ENCODE measurements at places on chromosomes 1 and 21.

GRCh38 chr1:220803401-220804201, 16.9 kb downstream of the MTARC1 start:
- DNase-seq, result peak; percentile 40

DNA sequence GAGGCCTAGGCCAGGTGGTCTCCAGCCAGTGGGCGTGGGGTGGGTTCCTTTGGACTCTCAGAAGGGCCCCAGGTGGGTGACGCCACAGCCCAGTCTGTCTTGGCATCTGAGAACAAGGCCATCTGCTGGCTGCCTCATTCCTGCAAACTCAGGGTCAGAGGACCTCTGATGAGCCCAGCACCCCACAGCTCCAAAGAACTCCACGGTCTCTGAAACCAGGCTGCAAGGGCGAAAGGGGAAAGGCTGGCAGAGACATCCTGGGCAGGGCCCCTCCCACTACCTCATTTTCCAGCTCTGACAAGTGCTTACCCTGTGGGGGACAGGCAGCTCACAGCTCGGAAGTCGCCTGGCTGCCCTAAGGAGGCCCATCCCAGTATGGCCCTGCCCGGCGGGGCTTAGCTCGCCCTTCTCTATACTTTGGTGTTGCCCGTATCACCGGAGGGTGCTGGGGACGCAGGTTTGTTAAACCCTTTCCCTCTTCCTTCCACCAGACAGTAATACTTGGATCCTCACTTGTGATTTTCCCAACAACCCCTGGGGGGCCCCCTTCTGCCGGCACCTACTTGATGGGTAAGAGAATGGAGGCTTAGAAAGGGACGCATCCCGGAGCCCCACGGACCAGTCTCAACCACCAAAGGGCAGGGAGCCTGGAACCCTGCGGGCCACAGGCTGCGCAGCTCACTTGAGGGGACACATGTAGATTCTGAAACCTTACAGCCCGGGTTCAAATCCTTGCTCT, 10.9 kb upstream of the EDN2 start:
- DNase-seq, result peak; percentile 42

GRCh38 chr1:27285274-27285660, 36.7 kb upstream of the TMEM222 start:
- DNase-seq, result no peak

DNA sequence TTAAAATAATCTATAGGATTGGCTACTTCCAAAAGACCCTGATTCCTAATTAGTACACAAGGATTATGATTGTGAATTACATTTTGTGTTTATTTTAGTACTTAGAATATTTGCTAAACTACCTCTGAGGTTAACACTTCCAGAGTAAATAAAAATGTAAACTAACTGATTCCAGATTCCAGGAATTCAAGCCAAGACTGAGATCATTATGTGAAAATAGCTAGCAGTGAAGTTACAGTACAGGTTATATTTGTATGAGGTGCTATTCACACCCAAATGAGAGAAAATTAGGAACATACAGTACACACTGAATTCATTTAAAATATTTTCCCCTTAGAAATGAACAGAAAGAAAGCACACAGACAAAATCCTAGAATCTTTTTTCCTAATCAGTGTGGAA, 28.8 kb downstream of the TTLL7 start:
- DNase-seq, result no peak

GRCh38 chr1:60425528-60425927, 352.0 kb upstream of the C1orf87 start:
- DNase-seq, result no peak

- peak; percentile 59 for DNase-seq
These were observed 105.5 kb downstream of the FASLG start for GRCh38 chr1:172764378-172764777.

- no peak for DNase-seq
These were observed 197.4 kb downstream of the FGGY start for GRCh38 chr1:59494145-59494833.

GRCh38 chr1:160997323-160998038, 23.5 kb downstream of the F11R start:
- DNase-seq, result peak; percentile 67

GRCh38 chr1:21239221-21239620, 51.0 kb downstream of the ECE1 start:
- no peak for DNase-seq

DNA sequence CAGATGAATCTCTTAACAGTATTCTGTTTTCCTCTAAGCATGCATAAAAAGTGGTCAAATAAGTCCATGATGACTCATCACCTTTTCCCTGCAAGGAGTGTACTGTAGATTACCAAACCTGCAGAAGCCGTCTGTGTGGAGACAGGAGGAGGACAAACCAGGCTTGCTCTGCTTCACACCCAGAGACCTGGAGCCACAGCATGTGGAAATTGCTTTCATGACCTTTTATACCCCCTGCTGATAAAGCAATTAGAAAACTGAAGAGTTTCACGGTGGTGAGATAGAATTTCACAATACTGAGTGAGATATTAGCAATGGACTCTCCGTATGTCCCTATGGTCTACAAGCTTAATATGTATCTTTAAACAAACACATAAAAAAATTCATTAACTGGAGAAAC, 9.4 kb downstream of the CORT start:
- DNase-seq, result no peak

GRCh38 chr1:20137604-20138003, 1.5 kb upstream of the PLA2G2F start:
- DNase-seq, result no peak

DNA sequence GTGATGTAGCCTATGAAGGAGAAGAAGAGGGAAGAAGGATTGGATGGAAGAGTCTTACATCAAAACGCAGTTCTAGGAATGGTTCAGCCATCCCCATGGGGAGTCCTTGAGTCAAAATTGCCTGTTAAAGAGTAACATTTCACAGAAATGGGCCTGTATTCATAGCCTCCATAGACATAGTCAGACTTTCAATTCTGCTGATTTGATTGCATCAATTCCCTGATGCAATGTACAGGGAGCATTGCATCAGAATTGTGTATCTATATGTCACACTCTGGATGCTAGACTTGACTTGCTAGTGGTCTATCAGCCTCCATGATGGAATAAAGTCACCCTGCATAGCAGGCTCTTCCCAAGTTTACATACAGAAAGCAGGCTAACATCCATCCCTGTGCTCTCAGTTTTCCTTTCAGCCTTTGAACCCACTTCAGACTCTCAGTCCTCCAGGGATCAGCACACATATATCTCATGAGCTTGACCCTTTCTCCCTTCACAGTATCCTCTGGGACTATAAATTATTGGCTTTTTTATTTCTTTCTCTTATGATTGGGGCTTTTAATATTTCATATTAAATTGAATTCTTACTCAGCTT, 1111.7 kb upstream of the B3GALT2 start:
- no peak for DNase-seq

DNA sequence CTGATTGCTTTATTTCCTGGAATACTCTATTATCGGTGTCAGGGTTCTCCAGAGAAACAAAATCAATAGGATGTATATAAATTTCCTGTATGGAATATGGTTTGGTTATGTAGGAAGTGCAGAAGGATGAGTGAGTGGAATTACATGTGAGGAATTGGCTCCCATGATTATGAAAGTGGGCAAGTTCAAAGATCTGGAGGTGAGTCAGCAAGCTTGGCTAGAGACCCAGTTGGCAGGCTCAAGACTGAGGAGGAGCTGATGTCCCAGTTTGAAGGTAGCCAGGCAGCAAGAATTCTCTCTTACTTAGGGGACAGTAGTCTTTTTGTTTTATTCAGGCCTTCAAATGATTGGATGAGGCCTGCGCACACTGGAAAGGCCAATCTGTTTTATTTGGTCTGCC, 57.5 kb downstream of the MAP3K7CL start:
- no peak for DNase-seq

DNA sequence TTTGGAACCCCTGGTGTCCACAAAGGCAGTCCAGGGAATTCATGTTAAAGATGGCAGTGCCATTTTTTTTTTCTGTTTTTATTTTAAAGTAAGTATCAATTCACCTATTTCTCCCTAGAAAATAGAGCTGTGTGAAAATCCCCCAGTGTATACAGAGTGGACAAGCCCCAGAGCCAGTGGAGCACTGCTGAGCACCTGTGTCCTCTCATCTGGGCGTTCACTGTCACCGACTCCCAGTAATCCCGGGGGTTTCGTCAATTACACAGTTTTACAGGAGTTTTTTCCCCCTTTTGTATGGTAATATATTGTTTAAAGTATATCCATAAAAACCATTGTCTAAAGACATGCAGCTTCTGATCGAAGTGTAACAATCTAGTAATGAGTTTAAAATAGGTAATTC, 175.8 kb downstream of the SDCCAG8 start:
- DNase-seq, result no peak

- peak; percentile 90 for DNase-seq
These were observed at the start of gene PPFIA4 for GRCh38 chr1:203026031-203026665. TSS of gene PPFIA4 (plus strand) at chr1:203026491. CDS start at chr1:203039009, 12,518 bp downstream.

GRCh38 chr1:38533772-38534472, 325.6 kb downstream of the RRAGC start:
- peak; percentile 40 for DNase-seq

DNA sequence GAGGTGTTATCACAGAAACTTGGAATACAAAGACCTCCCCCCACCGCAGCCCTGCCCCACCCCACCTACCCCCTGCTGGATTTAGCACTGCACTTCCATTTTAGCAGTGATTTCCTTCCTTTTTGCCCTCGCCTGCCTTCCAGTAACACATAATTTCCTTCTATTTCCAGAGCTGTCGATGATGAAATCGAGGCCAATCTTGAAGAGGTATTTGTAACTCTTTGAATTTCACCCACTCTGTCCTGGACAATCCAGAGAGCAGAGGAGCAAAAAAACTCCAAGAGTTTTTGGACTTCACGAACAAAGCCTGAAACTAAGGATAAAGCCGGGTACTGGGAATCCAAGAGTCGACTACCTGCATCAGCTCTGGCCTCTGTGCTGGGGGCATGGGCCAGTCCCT, 49.1 kb downstream of the CAPN2 start:
- no peak for DNase-seq

GRCh38 chr1:43975249-43975961, 645 bp downstream of the ATP6V0B start:
- peak; percentile 33 for DNase-seq

GRCh38 chr1:172837816-172838679, 179.1 kb downstream of the FASLG start:
- DNase-seq, result peak; percentile 20

DNA sequence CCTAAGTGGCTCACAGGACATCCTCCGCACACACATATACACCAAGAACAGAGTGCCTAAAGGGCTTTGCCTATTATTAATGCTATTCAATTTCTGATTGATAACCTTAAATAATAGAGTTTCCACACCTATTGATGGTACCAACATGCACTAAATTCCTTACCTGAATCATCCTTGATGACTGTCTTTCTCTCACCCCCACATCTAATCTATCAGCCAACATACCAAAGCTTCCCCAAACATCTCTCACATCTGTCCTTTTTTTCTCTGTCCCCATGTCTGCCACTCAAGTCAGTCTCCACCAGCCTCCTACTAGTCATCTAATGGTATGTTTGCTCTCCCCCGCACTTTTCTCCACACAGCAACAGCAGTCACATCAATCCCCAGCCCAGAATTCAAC, 174.4 kb downstream of the DSCAM start:
- DNase-seq, result no peak

DNA sequence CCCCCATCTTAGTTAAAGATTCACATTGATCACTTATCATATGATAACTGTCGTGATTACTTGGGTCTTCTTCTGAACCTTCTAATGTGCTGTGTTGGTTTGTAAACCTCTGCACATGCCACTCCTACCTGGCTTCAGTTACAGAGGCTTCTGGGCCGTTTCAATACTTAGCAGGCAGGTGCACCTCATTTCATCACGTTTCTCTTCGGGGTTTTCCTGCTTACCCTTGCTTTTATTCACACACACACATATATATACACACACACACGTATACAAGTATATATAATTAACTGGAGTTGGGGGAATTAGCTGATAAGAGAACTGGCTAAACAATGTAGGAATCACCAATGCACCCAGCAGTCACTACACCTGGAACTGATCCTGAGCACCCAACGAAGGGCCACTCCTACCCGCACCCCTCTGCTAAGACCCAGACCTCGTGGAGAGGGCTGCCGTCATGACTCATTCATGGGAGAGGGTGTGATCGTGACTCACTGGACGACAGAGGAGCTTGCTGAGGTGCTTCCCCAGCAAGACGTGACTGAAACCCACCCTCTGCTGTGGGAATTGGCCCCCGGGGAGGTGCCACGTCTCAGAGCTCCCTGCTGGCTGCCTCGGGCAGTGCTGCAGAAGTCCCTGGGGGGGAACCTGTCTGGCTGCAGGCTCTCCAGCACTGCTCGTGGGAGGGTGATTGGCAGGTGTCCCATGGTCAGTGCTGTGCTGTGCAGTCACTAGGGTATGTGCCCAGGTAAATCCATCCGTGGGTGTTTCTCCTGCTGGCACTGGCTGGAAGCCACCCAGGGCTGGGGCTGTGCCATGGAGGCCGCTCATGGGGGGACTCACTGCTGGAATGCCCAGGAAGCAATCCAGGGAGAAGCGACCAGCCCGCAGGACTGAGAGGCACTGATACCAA, 166.6 kb downstream of the DYRK1A start:
- DNase-seq, result peak; percentile 41

DNA sequence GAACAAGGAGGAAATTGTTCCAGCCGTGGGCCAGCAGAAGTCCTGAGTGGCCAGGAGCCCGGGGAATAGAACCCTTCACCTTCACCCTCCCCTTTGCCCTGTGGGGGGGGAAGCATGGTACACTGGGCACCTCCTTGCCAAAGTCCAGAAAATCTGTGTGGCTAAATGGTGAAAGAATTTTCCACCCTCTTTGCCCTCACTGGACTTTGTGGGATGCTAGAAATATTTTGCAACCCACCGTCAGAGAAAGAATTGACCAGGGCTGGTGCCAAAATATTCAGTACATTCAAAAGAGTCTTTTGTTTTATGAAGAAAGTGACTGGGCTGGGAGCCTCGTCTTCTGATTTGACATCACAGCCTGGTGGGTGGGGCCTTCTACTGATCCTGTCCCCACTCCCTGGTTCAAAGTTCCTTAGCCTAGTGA, 14.6 kb downstream of the NFASC start:
- no peak for DNase-seq

GRCh38 chr1:56081173-56081572, 498.2 kb downstream of the PLPP3 start:
- no peak for DNase-seq

- DNase-seq, result no peak
These were observed 177.1 kb downstream of the MAGI3 start for GRCh38 chr1:113567427-113567826.

GRCh38 chr1:150995896-150996295, 10.8 kb downstream of the MINDY1 start:
- no peak for DNase-seq

- DNase-seq, result no peak
These were observed 872 bp downstream of the TSTD1 start for GRCh38 chr1:161037661-161038522.

DNA sequence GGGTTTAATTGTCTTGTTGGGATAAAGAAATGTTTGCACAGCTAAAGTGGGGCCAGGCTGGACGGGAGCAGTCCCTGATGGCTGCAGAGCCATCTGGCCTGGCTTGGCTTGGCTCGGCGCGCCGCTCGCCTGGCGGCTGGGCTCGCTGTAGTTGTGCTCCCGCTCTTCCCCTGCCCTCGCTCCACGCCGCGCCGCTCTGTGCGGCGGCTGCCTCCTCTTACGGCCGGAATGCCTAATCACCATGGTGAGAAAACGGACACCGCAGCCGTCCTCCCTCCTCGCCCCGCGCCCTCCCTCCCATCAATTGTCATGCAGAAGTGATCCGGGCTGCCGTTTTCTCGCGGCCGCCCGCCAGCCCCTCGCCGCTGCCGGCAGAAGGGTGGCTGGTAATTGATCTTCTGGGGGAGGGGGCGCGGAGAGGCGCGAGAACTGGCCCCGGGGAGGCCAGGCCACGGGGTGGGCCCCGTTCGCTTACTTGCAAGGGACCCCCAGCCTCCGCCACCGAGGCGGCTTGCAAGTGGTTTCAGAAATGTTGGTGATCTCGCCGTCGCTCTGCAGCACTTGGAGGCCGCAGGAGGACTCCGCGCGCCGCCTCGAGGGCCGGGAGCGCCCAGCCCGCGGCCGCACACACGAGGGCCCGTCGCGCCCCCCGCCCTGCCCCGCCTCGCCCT, 12.4 kb downstream of the RNF220 start:
- DNase-seq, result peak; percentile 16
